CD4-positive, alpha-beta T cell treated with Interleukin-17A for 1 hour (primary cell): ENCODE measurements at places on chromosomes 11 and 22.

GRCh38 chr22:35292786-35293185 lies 6.9 kb upstream of the TOM1 start:
- DNase-seq, result no peak

GRCh38 chr11:77287615-77288273 lies 13.7 kb downstream of the GDPD4 start:
- no peak for DNase-seq

GRCh38 chr11:105456950-105457349 lies 152.9 kb upstream of the GRIA4 start:
- no peak for DNase-seq

DNA sequence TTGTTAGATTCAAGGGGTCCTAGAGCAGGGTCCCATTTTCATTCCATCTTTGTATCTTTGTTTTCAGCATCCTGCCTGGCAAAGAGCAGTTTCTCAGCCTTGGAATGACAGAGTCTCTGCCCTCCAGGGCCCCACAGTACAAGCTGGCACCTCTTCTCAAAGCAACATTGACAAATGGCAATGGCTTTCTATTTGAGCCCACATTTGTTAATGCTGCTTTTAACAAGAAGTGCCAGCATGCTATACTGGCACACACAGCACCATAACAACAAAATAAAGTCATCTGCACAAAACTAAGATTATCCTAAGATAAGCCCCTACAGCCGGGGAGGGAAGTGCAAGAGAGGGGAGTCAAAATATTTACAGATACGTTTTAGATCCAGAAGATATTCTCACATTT lies 309.7 kb upstream of the C11orf87 start:
- no peak for DNase-seq

DNA sequence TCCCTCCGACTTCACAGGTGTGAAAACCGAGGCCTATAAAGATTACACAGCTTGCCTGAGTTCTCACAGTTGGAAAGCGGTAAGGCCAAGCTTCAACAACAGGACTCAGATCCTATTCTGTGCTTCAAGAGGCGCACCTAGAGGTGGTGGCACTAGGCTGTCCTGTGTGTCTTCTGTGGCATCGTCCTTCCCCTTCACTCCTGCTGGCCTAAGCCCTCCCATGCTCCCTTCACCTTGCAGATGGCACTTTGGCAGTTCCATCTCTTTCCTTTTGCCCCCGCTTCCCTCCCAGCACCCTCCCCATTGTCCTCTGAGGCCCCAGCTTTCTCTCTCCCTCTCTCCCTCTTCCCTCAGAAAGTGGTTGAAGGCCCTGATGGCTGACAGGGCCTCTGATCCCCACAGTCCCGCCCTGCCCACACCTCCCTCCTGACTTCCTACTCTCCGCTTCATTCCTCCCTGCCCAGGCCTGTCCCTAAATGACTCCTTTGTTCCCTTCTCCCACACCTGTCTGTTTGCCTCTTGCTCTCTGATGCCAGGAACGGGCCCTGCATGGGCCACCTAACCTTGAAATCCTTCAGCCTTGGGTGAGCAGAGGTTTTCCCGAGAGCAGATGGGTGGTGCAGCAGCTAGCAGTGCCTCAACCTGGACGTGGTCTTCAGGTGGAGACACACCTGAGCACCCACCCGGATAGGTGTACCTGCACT lies 5.8 kb downstream of the TRIM29 start:
- DNase-seq, result no peak

DNA sequence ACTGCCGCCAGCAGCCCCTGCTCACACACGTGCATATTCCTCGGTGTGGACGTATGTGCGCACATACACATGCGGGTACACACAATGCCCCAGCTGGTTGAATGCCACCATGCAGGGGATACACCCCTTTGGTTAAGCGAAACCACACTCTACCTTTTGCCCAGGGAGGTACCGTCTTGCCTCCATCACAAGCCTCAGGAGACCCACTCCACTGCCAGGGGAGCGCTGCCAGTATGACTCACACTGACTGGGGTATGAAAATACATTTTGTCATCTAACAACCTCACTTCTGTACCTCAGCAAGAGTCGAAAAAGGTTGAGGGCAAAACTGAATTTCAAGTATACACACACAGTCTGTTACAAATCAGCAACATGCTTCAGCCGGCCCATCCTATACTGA lies 39.4 kb downstream of the TMEM45B start:
- no peak for DNase-seq

- DNase-seq, result no peak
These were observed 1.2 kb downstream of the CSRP3 start for GRCh38 chr11:19200410-19201201.
